A375 (cell line): ENCODE measurements at places on chromosomes 5 and 9. TPM values are rescaled to one million over a fixed set of nuclear protein-coding genes. Genes with fewer than 3 reads are reported as not detected.

CCNB1 gene
- 149 and 179 TPM in 2 replicates for total RNA-seq

AGGF1 gene
- total RNA-seq, result 32.1 and 38.4 TPM in 2 replicates

PLCXD3 gene
- total RNA-seq, result 0.04 TPM in 1 of 2 replicates, not detected in the other

VLDLR gene
- 4.6 and 6.8 TPM in 2 replicates for total RNA-seq

ZNF454 gene
- 0.19 and 1.4 TPM in 2 replicates for total RNA-seq
